ENCODE measurements at places on chromosomes 13 and 19.

GRCh38 chr13:106449096-106449495 is 86.4 kb downstream of the EFNB2 start:
- DNase-seq = no peak

GRCh38 chr13:44969551-44970484 is 19.5 kb downstream of the NUFIP1 start:
- DNase-seq = no peak

- DNase-seq = no peak
Observed at GRCh38 chr13:50167224-50167947, 152.1 kb downstream of the KCNRG start.

DNA sequence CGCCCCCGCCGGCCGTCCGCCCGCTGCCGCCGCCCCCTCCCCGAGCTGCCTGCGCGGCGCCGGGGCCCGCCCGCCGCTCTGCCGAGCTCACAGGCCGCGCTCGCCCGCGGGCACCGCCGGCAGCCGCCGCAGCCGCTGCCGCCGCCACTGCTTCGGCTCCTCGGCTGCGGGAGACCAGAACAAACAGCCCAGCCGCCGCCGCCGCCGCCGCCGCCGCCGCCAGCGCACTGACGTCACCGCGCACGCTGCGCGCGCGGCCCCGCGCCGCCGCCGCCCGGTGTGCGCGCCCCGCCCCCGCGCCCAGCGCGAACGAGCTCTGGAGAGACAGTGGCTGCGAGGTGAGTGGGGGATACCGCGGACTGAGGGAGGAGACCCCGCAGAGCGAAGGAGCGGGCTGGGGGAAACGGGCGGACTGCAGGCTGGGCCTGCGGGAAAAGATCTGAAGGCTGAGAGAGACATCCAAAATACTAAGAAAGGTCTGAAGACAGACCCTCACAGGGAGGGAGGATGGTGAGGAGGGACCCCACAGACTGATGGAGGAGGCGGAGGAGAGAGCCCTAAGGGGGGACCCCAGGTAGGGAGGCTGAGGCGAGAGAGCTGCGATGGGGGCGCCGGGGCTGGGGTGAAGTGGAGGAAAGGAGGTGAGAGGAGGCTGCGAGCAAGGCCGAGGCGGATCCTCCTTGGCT is at the start of gene BRD4:
TSS of gene BRD4 (minus strand) at position 229 of the 686 bp plus-strand sequence. CDS start 59,440 bp downstream, outside the sequence.
- peak; percentile 37 for DNase-seq

GRCh38 chr19:30604657-30605056 is 232.5 kb downstream of the ZNF536 start:
- DNase-seq = no peak

DNA sequence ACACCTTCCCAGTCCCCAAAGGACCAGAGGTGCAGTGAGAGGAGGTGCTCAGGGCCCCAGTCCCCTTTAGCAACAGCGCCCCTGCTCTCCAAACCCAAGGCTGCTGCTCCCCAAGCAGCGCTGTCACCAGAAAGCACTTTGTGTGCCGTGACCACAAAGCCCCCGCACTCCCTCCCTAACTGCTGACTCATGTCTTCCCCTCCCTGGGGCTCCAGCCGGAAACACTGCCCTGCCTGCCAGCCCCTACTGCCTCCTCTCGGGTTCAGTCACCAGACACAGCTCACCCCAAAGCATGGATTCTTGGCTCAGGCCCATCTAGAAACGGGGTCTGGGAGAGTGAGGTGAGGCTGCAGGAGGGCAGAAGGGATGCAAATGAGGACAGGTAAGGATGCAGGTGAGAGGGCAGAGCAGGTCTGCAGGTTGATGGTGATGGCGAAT is 4.9 kb upstream of the TNFSF14 start:
- DNase-seq = peak; percentile 81

DNA sequence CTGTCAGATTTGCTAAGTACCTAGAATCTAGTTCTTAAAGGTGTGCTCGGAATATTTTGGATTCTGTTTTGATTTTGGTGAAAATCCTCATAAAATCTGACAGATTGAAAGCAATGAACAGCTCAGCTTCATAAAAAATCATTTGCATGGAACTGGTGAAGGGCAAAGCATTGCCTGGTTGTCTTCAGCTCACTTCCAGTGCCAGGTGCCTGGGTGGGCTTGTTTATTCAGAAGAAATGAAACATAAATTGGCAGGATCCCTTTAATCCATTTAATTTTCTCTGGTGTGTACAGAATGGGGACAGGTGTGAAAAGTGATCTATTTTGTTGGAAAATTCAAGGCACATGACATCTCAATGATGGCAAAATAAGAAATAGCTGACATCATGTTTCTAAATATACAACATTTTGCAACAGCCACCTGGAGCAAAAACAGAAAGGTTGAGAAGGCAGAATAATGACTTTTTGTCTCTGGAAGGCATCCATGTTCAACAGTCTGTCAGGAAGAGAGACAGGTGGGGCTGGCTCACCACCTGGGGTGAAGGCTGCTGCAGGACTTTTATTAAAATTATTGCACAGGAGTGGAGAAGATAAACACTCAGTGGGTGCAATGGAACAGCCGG is 52.2 kb downstream of the RFC3 start:
- DNase-seq = no peak

DNA sequence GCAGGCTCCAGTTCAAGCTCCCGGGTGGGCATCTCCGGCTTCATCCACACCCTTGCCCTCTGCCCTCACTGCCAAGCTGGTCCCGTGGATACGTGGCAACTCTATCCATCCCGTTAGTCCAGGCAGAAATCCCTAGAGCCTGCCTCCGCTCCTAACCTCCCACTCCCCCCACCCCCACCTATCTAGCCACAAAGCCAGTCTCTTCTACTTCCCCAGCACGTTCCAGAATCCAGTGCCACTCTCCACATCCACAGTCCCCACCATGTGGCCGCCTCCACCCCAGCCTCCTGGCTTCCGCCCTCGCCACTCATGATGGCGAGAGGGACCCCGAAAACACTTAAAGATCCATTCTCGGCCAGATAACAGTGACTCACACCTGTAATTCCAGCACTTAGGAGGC is 3.8 kb downstream of the YIPF2 start:
- no peak for DNase-seq

DNA sequence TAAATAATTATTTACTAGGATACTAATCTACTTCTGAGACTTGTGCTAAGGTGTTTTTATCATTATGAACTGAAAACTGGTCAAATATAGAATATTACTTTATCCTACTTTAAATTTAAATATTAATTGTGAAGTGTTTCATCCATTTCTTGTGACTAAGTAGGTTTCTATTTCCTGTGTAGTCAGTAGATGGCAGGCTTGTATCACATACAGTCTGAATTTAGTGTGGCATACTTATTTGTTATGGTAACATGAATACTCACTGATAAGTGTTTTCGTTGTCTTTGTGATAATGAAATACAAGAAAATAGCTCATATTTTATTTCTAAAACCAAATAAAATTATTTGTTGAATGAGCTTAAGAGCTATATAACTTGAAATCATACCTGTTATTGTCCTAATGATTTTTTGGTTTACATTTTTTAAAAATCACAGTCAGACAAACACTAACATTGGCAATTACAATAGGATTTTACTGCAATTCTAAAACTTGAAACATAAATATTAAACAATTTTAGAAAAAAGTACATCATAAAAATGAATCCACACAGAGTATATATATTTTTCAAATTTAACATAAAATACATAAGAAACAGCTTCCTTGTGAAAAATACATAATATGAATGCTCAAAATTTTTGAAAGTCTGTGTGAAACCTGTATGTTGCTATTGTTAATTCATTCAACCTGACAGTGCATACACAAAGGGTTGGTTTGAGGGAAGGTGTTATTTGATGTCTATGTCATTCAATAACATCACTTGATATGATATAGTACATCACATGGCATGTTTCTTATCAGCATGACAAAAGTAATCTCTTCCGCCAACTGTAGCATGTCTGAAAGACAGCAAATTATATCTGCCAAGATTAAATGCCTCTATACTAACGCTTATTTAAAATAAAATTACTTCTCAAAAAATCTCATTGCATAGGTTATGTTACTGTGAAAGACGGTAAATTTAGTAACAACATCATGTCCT is 904.8 kb upstream of the PCDH20 start:
- no peak for DNase-seq

GRCh38 chr19:49145573-49146407 is 9.4 kb downstream of the HRC start:
- peak; percentile 61 for DNase-seq

DNA sequence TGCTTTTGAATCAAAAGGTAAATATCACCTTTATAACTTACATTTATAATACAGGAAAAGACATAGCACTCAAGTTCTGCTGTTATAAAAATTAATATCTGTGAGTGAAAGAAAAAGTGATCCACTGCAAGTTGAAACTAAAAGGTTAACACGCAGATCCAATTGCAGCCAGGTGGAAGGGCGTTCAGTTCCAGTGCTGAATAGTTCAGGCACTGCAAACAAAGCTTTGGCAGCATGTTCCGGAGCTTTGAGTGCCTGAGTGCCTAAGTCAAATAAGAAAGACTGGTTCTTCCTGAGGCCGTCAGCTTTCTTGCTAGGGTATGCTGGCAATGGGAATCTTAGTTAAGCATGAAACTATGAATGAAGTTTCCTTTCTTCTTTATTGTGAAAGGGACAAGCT is 200.3 kb downstream of the LMO7 start:
- no peak for DNase-seq

DNA sequence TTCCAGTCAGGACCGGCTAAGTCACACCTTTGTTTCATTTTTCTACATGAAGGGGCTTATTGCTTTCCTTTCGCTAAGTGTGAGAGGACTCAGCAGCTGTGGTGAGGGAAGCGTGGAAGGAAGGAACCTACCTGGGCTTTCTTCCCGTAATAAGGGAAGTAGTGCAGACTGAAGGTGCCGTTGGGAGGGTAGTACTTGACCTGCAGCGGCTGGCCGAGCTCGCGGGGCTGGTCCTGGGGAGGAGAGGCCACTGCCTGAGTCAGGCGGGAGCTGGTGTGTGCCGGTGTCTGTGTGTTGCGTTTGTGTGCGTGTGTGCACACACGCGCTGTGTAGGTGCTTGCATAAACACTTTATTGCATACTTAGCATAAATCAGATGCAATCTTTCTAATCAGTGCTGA is 7.7 kb downstream of the ATP4B start:
- no peak for DNase-seq

DNA sequence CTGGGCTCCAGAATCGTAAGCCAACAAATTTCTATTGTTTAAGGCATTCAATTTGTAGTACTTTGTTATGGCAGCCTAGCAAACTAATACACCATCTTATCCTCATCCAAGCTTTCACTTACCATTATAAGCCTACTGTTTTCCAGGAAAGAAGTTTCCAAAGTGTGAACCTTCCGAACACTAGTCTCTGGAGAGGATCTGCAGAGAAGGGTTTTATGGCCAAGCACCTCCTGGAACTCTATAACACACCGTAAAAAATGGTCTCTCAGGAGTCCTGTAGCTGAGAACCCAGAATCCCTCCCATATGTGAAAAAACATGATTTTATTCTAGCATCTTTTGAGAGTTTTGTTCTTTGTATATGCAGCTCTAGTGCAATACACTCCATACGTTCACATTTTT is 142.1 kb downstream of the POSTN start:
- DNase-seq = no peak
